Inflammatory macrophage (primary cell): ENCODE measurements at places on chromosomes 7 and 10.
A peak's percentile ranks its signal among the peaks of the same experiment; 100 is the strongest.

- no peak for DNase-seq
Observed at GRCh38 chr7:30206491-30206890, 71.7 kb downstream of the MTURN start.

GRCh38 chr7:127769696-127770400 is 117.9 kb downstream of the SND1 start:
- DNase-seq, result no peak

- DNase-seq, result peak; percentile 29
Observed at GRCh38 chr10:95350219-95350829, 59.5 kb upstream of the PDLIM1 start.

- no peak for DNase-seq
Observed at GRCh38 chr10:121715076-121715475, 116.8 kb upstream of the FGFR2 start.

- peak; percentile 88 for DNase-seq
Observed at GRCh38 chr10:79188154-79188965, 119.6 kb downstream of the ZMIZ1 start.
